Stimulated activated CD8-positive, alpha-beta memory T cell treated with anti-CD3 and anti-CD28 coated beads, Interleukin-7, amount 100 ng/mL, for 1 hour (primary cell): ENCODE measurements at places on chromosomes 1 and 21.

DNA sequence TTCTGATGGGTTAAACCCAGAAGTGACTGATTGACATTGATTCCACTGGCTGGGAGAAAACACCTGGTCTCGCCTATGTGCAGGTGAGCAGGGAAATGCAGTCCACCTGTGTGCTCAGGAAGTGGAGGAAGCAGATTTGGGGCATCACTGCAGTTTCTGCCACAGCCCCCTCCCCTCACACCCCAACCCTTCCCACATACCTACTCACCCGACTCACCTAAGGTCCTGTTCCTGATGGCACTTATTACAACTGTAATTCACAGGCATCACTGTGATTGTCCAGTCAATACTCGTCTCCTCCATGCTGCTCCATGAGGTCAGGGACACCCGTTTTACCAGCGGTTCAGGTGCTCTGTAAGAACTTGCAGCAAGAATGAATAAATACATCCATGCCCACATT lies 68.5 kb downstream of the PCP4 start:
- no peak for DNase-seq

DNA sequence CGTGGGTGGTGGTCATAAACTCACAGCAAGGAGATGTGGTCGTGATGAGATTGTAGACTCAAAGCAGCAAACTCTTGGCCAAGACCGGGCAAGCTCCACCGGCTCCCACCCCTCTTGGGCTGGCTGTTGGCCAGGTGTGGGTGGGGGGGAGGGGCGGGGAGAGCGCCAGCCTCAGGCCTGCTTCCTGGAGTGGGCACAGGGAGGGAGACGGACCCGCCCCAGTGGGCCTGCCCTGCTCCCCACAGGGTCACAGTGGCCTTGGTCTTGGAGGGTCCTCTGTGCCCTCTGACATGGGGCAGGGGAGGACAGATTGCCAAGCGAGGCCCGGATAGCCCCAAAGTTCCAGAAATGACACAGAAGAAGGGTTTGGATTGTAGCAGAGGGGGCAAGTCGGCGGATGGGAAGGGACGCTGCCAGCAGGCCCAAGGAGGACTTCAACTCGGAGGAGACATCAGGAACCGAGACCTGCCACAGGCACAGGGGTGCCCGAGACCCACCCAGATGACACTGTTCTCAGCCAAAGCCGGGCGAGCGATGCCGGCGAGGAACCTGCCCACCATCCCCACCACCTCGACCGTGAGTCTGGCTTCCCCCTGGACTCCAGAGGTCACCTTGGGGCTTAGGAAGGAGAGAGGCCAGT lies 85.4 kb upstream of the ACTRT2 start:
- DNase-seq = no peak

- no peak for DNase-seq
Measured at GRCh38 chr1:42419126-42419821, 36.5 kb downstream of the ZMYND12 start.

DNA sequence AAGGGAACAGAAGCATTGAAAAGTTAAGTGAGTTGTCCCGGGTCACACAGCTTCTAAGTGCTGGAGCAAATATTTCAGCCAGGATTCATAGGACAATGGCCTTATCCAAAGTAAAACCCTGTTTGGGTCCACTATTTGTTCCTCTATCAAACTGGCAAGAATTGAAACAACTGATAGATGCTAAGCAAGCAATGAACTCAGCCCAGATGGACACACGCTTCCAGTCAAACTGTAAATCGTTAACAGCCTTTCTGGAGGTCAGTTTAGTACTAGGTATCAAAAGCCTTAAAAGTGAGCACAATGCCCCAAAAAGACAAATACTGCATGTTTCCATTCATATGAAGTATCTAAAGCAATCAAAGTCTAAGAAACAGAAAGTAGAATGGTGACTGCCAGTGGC lies 779 bp upstream of the SVBP start:
- no peak for DNase-seq

DNA sequence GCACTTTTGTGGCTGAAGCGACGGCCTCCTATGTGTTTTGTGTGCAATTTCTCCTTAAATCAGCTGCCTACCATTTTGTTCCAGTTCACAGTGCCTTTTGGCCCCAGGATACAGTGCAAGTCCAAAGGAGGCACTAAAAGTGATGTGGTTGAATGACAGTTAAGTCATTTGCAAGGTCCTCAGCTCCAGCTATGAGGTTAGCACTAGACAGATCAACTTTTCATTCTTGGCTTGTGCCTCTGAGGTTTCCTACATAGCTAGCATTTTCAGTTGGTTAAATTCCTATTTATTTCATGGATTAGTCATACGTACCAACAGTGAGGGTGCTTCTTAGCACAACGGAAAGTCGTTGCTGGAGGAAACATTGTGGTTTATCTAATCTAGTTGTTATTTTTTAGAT lies 59.3 kb upstream of the NTPCR start:
- DNase-seq = no peak

DNA sequence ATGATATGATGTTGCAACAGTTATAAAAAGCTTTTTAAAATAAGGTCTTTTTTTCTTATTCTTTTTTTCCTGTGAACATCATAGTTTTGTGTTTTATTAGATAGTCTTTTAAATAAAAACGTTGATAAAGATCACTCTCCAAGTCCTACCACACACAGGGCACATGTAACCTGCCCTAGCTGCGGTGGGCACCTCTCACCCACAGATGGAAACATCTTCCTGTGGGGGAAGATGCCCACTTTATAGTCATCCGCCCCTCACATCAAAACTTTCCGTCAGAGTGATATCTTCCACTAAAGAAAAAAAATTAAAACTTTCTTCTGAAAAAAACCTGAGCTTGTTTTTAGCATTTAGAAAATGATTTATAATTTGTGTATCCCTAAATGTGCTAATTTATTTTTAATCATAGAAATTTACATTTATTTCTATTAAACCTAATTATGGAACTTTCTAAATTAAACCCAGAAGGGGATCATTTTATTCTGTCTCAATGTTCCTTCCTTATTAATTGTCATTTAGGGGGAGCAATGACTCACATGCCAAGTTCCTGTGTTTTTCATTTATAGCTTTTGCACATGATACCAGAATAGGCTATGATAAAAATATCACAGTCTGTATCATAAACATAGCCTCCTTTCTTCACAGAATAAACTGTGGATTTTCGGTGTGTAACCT lies 24.7 kb downstream of the TNFRSF9 start:
- no peak for DNase-seq

DNA sequence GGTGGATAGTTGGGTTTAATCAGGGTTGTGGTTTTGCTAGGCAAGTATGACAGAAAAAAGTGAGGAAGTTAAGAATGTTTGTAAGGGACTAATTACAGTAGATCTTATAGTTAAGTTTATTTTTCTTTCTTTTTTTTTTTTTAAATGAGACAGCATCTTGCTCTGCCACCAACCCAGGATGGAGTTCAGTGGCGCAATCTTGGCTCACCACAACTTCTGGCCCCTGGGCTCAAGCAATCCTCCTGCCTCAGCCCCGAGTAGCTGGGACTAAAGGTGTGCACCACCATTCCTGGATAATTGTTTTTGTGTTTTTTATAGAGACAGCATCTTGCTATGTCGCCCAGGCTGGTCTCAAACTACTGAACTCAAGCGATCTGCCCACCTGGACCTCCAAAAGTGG lies 41.7 kb downstream of the EYA3 start:
- no peak for DNase-seq

DNA sequence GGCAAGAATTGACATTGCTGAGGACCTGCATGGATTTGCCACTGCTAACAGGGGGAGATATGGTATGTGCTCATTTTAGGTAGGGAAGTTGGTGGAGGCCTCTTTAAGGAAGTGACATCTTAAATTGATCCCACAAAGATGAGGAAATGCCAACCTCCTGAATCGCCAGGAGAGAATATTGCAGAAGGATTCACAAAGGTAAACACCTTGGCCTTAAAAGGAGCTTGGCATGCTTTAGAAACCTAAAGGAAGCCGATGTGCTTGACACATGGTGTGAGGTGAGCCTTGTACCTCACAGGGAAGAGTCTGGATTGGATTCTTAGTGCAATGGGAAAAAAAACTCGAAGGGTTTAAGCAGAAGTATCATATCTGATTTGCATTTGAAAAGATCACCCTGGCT lies 470.5 kb upstream of the DAB1 start:
- no peak for DNase-seq

GRCh38 chr1:94992863-94993563 lies 66.1 kb upstream of the CNN3 start:
- no peak for DNase-seq

- no peak for DNase-seq
Measured at GRCh38 chr21:37619464-37619974, 252.9 kb downstream of the DYRK1A start.

GRCh38 chr1:215056584-215056983 lies 26.0 kb upstream of the KCNK2 start:
- DNase-seq = no peak

DNA sequence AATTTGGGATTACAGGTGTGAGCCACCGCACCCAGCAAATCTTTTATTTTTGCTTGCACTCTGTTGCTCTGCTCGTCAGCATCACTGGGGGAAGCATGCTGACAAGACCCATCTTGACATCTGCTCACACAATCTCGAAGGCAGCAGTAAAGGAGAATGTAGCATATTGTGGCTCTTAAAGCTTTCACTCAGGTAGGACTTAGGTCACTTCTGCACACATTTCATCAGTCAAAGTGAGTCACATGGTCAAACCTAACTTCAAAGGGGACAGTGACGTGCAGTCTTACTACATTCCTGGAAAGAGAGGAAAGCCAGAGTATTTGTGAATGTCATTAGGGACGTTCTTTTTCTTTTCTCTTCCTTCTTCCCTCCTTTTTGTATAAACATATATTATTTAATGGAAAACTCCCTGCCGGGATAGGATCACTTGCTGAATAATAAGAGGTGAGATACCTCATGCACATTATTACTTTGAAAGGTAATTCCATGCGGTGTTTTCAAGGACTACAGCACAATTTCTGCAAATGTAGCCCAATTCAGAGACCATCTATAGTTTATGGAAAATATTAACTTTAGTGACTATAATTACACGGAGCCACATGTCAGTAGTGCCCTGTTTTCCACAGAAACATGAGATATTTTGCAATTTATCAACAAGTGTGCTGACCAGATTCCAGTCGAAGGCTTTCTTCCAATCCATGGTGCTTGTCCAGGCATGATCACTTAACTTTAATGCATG lies 19.3 kb upstream of the ACBD6 start:
- DNase-seq = no peak

DNA sequence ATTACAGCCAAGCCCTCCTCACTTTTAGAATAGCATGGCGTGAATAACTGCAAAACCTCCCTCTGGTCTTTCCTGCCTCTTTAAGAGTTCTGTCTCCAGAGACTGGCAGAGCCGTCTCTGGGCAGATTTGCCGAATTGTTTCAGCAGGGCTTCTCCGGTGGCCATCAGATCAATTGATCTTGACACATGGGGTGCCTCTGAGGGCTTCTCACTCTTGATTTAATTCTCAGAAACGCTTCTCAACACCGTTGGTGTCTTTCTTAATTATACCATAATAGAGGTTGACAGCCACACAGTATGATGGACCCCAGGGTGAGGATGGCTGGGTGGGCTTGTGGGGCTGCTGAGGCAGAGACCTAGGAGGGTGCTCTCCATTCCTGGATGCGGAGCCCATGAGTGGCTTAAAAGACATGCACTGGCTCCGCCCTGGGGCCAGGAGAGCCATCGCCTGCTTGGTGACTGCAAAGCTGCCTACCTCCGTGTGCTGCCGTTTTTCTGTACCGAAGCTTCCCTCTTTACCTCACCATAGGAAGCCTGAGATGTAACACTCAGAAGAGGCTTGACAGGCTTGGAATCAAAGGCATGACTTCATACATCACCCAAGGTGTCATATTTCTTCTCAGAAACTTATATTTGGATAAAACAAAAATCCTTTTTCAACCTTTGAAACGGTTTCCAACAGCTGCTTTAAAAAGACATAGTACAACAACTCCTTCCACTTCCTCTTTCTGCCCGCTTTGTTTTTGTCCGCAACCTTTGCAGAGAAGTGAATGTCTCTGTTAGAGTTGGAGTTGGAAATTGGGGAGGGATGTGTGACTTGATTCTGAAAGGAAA lies 82.9 kb downstream of the GALNT2 start:
- no peak for DNase-seq

DNA sequence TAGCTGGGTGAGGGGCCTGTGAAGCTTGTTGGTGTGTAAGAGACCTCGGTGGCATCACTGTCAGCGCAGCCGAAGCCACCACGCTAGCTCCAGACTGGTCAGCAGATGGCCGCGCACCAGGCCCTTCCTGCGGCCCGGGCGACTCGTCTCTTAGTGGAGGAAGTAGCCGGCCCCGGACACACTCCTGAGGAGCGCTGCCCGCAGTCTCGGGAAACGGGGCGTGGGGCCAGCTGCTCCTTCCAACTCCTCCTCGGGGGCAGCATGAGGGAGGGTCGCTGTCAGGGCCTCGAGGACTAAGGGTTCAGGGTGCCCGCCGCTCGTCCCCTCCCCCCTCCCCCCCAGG lies 20.4 kb downstream of the H3-3A start:
- no peak for DNase-seq

DNA sequence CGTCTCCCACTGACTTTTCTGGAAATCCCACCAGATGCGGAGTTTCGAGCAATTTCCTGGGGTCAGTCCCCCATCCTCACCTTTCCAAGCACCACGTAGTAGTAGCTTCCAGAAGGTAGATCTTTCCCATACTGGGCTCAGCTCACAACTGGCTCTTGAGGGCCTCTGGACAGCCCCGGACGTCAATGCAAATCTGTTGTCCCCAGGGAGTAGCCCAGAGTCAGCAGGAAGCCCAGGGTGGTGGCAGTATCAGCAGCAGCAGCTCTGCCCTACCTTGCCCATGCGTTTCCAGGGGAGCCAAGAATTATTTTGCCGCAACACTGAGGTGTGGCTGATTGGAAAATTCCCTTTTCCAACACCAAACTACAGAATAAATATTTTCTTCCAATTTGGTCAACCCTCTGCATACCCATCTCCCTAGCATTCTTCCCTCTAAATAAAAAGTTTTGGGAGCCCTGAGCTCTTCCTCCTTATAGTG lies 70.3 kb downstream of the CD46 start:
- DNase-seq = no peak

DNA sequence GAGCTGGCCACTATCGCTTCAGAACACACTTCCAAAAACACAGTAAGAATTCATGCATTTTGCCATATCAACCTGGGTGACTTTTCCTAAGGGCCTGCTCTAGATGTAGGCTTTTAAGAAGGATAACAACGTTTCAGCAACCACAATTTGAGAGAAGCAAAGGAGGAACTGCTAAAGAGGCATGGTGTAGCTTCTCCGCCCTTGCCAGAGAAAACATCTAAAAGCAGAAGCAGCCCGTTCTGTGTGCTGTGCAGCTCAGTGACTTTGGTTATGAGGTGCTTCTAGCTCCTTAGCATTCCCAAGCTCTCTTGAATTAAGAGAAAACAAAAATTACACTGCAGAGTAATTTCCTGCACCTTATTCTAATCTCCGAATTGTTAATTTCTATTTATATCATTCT lies 2.7 kb downstream of the PER3 start:
- no peak for DNase-seq

GRCh38 chr1:184052194-184052559 lies 647 bp downstream of the TSEN15 start:
- DNase-seq = no peak

DNA sequence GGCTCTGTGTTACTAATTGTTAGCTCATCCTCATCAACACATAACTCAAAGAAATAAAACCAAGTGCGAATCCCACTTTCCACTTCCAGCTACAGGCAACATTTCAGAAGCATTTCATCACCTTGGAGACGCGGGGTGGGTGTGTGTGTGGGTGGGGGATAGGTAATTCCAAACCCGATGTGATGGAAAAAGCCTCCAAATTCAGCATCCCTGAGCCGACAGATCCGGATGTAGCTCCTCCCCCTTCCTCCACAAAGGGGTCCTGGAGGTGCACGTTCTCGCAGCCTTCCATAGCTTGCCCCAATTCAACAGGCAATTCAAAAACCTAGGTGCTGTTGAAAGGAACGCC lies 486 bp downstream of the HSPA13 start:
- no peak for DNase-seq

GRCh38 chr21:34553151-34553952 lies 41.3 kb upstream of the KCNE1 start:
- no peak for DNase-seq
